Esophagus muscularis mucosa (tissue), 4 donors: ENCODE measurements at places on chromosomes 16 and 17. TPM values are rescaled to one million over a fixed set of nuclear protein-coding genes. Genes with fewer than 3 reads are reported as not detected.

DNA sequence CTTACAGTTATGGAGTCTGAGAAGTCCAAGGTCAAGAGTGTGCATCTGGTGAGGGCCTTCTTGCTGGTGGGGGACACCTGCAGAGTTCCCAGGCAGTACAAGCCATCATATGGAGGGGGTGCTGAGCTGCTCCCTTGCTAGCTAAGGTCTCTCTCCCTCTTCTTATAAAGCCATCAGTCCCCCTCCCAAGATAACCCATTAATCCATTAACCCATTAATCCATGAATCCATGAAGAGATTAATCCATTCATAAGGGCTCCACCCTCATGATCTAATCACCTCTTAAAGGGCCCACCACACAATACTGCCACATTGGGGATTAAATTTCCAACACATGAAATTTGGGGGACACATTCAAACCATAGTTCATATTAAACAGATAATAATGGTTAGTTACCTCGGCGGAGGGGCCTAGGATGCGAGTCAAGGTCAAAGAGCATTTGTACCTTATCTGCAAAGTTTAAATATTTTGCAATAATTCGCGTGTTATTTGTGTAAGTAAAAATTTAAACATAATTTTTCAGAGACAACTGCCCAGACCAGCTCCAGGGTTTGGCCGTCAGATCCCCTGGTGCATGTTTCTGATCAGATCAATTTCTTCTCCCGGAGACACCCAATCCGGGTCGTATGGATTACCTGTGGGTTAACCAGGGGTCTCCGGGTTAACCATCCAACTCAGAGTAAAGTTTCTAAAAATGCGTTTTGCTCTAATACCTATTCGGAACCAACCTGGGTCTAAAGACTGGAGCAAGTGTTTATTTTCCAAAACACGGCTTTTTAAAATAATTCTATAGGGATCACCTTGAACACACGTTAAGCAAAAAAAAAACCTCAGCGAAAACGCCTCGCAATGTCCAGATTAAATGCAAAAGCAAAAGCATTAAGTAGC, 740 bp upstream of the POLR3E start:
- DNase-seq: no peak

The MFAP4 gene
- total RNA-seq: 127 TPM

- no peak for DNase-seq
These were observed 28.5 kb downstream of the NSMCE1 start for GRCh38 chr16:27239906-27240655.

- no peak for DNase-seq
These were observed 10.4 kb downstream of the RAI1 start for GRCh38 chr17:17691468-17692263.

The PDE6G gene
- total RNA-seq: not detected

The EME2 gene
- total RNA-seq: 6.0 TPM

GRCh38 chr16:72226136-72226535, 54.2 kb upstream of the PMFBP1 start:
- no peak for DNase-seq

- no peak for DNase-seq
These were observed 33.9 kb downstream of the BAHCC1 start for GRCh38 chr17:81428948-81429774.

DNA sequence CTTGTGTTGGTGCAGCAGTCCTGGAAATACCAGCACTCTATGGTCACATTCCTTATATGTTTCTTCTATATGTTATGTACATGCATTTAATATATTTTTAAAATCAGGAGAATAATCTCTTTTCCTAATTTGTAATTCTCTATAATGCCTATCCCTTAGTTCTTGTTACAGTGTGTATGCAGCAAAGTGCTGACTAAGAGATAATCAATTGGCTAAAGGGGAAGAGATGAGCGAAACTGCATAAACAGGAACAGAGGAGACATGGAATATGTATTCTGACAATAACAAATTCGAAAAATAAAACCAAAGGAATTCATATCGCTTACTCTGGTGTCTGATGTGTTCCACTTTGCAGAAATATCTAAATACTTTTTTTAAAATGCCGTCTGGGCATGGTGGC, 41.7 kb downstream of the SYNRG start:
- DNase-seq: no peak

The TBC1D3I gene
- 0.19 TPM for total RNA-seq

The LPO gene
- total RNA-seq: not detected

- DNase-seq: no peak
These were observed 17.1 kb downstream of the USP36 start for GRCh38 chr17:78823282-78824046.

GRCh38 chr16:10465821-10466220, 80.0 kb downstream of the ATF7IP2 start:
- DNase-seq: no peak

DNA sequence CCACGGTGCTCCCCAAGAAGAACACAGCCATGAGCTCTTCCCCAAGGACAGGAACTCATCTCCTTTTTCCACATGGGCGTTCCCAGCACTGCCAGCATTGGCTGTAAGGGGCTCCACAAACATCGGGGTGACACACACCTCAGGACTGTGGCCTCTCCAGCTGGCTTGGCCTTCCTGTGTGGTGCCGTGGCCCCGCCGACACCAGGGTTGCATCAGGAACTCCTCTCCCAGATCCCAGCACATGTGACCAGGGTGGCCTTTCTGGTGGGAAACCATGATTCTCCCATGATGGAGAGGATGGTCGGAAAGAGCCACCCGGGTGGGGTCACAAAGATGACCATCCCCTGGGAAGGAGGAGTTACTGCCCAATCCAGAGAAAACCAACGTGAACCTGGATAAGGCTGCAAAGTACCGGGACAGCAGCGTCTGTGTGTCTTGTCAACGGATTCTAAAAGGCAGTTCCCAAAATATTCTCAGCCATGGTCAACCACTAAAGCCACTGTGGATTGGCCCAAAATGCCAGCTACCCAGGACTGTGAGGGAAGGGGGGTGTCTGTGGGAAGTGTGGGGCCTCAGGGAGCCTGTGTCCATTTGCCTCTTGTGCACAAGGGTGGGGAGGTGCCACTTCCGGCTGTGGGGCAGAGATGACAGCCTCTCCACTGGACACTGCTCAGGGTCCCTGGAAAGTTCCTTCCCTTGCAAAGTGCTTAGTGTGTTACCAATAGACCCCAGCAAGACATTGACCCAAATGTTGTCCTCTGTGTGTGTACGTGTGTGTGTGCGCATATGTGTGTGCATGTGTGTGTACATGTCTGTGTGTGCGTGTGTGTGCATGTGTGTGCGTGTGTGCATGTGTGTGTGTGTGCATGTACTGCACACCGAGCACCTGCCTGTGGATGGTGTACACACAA, 78.0 kb upstream of the CBX4 start:
- DNase-seq: no peak

The CCL14 gene
- 55.0 TPM for total RNA-seq

The ZACN gene
- not detected for total RNA-seq

DNA sequence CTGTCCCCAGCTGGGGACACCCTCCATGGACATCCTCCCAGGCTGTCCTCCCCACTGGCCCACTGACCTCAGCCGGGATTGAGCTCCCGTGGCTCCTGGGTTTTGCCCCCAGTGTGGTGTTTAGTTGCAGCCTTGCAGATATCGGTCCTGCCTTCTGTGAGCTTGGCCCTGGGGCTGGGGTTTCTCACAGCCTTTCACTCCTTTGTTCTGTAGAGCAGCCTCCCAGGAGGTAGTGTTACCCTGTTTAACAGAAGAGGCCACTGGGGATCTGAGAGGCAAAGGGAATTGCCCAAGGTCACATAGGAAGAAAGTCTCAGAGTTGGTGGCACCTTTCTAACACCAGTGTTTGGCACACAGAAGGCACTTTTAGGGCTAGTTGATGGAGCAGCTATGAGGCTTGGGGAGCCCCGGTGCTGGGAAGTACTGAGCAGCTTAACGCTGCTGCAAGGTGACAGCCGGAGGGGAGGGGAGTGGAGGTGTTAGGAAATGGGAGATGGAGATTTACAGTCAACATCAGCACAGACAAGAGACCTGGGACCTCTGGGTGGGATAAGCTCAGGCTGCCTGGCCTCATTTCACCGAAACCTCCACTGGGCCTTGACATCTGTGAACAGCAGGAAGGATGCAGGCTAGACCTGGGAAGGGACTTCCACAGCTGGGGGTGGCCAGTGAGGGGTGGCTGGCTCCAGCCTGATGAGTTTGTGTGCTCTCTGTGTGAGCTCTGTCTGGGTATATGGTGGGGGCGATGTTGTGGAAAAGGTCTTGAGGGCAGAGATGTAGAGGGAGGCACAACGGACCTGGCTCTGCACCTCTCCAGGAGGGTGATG, 26.1 kb downstream of the CACNA1G start:
- DNase-seq: no peak

GRCh38 chr17:10116267-10116666, 82.1 kb downstream of the GAS7 start:
- no peak for DNase-seq

GRCh38 chr16:64449506-64449905, 672.4 kb downstream of the CDH11 start:
- no peak for DNase-seq

DNA sequence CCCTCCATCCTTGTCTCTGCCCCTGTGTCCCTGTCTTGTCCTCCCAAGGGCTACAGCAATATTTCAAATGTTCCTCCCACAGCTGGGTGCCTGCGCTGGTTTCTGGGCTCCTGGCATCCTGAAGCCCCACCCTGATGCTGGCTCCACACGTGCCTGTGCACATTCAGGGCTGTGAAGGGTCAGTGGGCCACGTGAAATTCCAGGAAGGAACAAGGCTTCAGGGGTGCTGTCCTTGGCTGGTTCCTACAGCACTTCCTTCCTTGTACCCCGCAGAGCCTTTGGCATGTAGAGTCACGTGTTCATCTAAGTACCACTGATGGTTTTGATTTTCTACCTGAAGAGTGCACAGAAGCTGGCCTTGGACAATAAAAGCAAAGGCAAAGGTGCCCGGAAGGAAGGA, 57.7 kb upstream of the NLK start:
- DNase-seq: no peak

- no peak for DNase-seq
These were observed 60.2 kb downstream of the SMPD3 start for GRCh38 chr16:68388124-68388523.

DNA sequence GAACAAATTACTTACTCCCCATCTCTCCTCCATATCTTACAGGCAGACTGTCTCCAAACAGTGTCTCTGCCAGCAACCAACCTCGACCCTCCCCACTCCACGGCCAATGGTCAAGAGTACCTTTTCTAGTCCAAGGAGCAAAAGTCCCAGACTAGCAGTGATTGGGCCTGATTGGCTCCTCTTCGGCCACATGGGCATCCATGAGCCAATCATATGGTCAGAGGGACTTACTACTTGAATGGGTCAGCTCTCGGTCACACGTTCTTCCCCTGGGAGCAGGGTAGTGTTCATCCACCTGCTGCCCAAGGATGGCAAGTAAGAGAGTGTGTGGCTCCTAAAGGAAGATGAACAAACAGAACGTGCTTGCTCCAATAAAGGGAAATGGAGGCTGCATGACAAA, 84.6 kb downstream of the C16orf78 start:
- no peak for DNase-seq

DNA sequence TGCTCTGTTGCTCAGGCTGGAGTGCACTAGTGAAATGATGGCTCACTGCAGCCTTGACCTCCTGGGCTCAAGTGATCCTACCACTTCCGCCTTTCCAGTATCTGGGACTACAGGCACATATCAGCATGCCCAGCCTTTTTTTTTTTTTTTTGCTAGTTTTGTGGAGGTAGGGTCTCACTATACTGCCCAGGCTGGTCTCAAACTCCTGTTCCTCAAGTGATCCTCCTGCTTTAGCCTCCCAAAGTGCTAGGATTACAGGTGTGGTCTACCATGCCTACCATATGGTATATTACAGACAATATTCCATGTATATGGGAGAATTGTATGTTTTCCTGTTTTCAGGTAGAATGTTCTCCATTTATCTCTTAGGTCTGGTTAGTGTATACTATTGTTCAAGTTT, 12.3 kb upstream of the ATF7IP2 start:
- no peak for DNase-seq

The ERI2 gene
- 8.3 TPM for total RNA-seq

DNA sequence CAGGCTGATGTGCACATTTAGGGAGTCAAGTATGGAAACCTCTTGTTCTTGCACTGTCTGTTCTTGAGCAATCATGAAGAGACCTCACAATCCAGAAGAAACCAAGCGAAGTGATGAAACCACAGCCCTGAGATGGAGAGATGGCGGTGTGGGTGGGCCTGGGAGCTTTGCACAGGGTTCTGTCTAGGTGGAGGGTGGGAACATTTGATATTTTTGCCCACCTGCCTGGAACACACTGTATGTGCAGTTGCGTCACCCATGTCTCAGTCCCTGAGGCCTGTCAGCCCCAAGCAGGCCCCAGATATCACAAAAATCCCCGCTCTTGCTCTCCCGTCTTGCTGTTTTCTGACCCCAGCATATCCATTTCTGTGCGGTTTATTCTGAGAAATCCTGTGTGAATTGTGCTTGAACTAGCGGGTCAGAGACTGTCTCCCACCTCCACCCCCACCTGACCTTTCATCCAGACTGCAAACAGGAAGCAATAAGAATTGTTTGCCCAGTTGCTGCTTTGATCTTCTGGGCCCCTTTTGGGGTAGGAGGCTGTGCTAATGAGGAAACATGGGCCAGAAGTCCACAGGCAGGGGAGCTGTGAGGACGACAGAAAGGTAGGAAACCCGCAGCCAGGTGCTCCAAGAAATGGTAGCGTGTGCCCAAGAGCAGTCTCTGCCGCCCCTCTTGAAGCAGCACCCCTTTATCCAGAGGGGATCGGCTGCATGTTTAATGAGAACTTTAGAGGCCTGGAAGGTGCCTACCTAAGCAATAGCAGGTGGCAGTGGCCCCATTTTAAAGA, 183.8 kb downstream of the CCDC182 start:
- no peak for DNase-seq

GRCh38 chr16:49810831-49811230, 45.1 kb downstream of the ZNF423 start:
- no peak for DNase-seq

DNA sequence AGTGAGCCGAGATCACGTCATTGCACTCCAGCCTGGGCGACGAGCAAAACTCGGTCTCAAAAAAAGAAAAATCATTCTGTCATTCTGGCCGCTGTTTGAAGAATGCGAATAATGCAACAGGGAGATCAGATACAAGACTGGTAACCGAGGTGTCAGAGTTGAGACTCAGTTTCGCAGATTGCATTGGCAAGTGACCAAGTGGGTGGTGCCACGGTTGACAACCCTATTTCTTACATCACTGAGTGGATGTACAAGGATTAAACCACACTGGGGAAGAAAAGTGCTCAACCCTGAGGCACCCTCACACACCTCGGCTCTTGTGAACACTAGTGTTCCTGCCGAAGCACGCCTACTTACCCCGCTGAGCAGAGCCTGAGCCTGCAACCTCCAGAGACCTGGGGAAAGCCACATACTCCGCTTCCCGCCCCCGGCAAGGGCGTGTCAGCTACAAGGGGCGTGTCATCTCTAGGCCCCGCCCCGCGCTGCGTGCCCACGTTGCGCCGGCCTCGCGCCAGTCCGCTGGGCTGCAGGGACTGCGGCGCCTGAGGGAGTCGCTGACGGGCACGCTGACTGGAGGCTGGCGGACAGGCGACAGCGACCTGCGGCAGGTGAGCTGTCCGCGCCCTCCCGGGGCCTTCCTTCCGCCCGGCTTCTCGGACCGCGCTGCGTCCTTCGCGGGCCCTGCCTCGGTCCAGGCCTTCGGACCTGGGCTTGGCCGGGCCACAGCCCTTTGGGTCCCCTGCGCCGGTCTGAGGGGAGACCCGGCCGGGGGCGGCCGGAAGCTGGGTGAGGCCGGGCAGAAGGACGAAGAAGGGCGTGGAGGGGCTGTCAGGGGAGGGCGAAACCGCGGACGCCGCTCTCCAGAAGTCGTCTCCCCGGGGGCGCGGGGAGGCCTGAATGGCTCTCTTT, at the start of gene HMOX2:
Gene HMOX2, plus strand, starts transcription at position 519 of the 909 bp plus-strand sequence. CDS start 29,127 bp downstream, outside the sequence.
- peak; percentile 97 for DNase-seq

- DNase-seq: no peak
These were observed 1028.1 kb upstream of the EEF2KMT start for GRCh38 chr16:6125483-6126259.
